ENCODE measurements at places on chromosomes 16 and 17.
A peak's percentile ranks its signal among the peaks of the same experiment; 100 is the strongest.

DNA sequence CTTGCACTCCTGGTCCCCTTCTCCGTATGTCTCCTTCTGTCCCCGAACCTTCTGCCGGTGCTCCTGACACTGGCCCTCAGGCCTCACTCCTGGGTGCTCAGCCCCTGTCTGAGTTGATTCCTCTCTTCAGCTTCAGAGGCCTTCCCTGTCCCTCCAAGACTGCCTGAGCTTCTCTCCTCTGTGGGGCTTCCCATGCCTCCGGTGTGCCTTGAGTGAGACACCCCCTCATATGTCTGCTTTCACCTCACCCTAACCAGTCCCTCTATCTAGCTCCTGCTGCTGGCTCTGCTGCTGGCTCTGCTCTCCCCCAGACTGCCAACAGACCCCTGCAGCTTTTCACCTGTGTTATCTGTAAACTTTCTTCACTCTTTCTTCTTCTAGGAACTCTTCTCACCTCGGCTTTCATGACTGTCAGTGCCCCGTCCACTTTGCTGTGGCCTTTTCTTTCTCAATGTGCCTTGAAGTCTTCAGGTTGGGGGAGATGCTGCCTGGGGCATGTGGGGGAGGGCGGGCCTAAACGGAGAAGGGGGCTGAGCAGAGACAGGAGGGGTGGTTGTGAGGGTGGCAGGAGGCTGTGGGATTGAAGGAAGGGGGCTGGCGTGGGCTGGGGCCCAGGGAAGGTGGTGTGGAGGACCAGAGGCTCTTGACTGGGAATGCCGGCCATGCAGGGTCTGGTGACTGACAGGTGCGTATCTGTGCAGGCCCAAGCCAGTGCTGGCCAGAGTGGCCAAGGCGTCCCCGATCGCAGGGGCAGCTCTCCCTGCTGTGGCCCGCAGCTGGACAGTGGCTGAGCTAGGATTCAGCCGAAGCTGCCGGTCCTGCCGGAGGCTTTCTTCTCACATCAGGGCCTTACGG is 81.3 kb downstream of the METRNL start:
- DNase-seq, result peak; percentile 45

GRCh38 chr17:44623070-44623725 is 33.1 kb upstream of the MEIOC start:
- DNase-seq, result peak; percentile 78

- DNase-seq, result peak; percentile 75
These were observed 190.4 kb downstream of the ABCC12 start for GRCh38 chr16:47965439-47965838.

GRCh38 chr17:62965686-62966425 is at the start of gene TANC2:
Gene TANC2, plus strand, starts transcription at chr17:62966235. Its CDS starts 43,325 bp downstream, at chr17:63009560.
- DNase-seq, result peak; percentile 95

DNA sequence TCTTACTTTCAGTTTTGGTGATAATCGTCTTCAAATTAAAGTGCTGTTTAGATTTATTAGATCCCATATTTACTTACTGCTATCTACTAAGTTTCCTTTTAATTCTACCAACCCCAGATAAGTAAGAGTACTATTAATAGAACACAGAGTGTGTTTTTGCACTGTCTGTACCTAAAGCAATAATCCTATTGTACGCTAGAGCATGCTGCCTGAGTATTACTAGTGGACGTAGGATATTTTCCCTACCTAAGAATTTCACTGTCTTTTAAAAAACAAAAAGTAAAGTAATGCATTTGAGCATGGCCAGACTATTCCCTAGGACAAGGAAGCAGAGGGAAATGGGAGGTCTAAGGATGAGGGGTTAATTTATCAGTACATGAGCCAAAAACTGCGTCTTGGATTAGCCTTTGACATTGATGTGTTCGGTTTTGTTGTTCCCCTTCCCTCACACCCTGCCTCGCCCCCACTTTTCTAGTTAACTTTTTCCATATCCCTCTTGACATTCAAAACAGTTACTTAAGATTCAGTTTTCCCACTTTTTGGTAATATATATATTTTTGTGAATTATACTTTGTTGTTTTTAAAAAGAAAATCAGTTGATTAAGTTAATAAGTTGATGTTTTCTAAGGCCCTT is 56.8 kb downstream of the HLF start:
- peak; percentile 2 for DNase-seq

DNA sequence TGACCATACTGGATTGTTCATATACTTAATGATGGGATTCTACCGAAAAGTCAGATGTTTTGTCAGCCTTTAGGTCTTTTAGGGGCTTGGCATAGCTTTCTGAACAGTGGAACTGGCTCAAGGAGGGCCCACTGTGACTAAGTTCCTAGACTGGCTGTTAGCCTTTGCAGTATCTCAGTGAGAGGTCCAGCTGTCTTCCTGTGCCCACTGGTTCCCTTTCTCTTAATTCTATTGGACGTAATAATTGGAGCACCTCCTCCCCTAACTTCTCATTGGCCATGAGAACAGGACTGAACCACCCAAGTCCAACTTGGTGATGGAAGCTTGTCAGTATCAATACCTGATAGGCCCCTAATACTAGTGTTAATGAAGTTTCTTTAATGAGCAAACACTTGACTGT is 13.5 kb downstream of the KPNA2 start:
- DNase-seq, result peak; percentile 78

DNA sequence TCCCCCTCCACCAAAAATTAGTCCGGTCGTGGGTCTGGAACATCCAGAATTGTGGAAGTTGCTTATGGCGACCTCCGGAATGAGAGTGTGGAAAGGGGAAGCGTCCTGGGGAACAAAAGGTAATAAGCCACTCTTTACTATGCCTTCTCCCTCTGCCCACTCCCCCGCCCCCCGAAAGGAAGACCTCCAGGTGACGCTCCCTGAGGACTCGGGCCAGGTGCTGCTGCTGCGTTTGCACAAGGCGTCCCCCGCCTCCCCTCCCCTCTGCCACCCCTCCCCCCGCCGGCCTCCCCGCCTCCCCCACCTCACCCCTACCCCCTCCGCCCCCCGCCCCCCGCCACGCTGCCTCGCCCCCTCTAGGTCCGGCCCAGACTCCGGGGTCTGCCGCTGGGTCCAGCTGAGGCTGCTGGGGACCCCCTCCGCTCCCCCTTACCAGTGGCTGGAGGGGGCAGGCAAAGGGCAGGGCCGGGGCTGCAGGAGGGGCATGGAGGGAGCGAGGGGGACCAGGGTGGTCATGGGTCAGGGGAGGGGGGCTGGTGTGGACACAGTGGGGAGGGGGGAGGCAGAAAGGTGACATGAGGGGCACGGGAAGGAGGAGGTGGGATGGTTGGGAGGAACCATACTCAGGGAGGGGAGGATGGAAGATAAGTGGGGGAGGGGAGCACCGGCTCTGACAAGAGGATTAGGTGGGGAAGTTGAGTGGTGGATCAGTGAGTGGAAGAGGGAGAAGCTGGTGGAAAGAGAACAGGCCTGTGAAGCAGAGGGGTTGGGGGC is 23.6 kb downstream of the ALOX12B start:
- DNase-seq, result peak; percentile 73

- DNase-seq, result peak; percentile 53
These were observed 15.4 kb downstream of the HS3ST3B1 start for GRCh38 chr17:14316126-14316832.

Data from endodermal cell (in vitro differentiated cells).